ENCODE measurements at places on chromosomes 11 and 22.

GRCh38 chr11:15821451-15821850 is 534.9 kb downstream of the SOX6 start:
- DNase-seq = no peak

- no peak for DNase-seq
Observed at GRCh38 chr11:1682225-1682905, 14.6 kb upstream of the KRTAP5-6 start.

- no peak for DNase-seq
Observed at GRCh38 chr11:114678125-114679036, at the start of gene NXPE2. NXPE2 (plus strand) TSS chr11:114678527; CDS start chr11:114678576, 49 bp downstream.

GRCh38 chr11:27423125-27423524 is 49.5 kb downstream of the LGR4 start:
- DNase-seq = no peak

GRCh38 chr11:41267451-41267850 is 192.0 kb downstream of the LRRC4C start:
- no peak for DNase-seq

GRCh38 chr11:17812091-17812864 is 77.7 kb downstream of the KCNC1 start:
- DNase-seq = no peak

DNA sequence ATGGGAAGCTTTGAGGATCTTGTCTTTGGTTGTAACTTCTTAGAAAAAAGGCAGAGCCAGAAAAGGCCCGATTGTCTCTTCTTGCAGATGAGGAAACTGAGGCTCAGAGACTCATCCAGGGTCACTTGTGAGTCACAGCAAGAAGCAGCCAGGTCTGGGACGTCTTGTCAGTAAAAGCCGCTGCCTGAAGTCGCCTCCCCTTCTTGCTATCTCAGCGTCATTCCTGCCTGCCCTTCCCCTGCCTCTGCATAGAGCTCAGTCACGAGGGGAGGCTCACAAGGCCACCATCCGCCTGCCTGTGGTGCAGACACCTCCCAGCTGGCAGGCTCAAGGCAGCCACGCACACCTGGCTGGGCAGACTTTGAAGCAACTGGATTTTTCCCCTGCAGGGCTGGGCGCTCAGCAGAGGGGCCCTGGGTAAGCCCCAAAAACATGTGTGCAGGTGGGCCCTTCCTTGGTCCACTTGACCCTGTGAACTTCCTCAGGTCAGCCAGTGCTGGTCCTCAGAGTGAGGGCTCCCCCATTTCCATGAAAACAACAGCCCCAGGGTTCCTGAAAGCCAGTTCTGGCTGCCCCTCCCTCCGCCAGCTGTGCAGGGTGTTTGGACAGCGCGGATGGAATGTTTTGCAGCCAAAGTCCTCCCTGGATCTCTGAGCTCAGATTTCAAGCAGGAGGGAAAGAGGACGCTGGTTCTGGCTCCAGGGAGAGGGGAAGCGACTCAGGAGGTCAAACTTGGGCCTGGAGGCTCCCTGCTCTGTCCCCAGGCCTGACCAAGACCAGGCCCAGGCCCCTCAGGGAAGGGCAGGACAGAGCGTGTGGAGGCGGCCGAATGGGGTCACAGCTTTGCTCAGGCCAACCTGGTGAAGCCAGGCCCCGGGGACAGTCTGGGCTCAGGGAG is 6.0 kb upstream of the RAB3IL1 start:
- DNase-seq = no peak

GRCh38 chr22:39220890-39221850 is 23.6 kb downstream of the PDGFB start:
- no peak for DNase-seq

GRCh38 chr11:12066799-12067508 is 43.4 kb upstream of the MICAL2 start:
- DNase-seq = no peak

GRCh38 chr11:64846998-64847666 is 2.7 kb upstream of the CDC42BPG start:
- peak; percentile 87 for DNase-seq

DNA sequence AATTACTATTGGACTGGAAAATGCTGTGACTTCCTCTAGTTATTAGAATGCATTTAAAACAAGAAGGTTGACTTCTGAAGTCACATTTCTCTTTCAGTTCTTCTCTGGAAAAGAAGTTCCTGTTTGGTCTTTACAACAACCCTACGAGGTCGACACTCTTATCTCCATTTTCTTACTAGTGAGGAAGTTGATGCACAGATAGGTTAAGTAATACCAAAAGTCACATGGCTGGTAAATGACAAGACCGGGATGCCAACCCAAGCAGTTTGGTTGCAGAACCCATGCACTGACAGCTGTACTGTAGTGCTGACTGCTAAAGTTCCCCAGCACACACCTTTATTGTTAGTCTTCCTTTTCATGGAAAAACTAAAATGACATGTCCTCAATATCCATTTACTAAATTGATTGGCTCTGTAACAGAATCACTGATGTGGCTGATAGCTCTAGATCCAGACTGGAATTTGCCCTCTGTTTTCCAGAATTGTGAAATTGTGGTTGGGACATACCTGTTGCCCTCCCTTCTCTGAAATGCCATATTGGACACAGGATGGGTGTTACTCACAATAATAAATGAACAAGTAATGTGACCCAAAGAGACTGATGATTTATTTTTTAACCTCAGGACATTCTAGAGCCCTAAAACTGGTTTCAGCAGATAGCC is 9.4 kb upstream of the TECTA start:
- DNase-seq = no peak

DNA sequence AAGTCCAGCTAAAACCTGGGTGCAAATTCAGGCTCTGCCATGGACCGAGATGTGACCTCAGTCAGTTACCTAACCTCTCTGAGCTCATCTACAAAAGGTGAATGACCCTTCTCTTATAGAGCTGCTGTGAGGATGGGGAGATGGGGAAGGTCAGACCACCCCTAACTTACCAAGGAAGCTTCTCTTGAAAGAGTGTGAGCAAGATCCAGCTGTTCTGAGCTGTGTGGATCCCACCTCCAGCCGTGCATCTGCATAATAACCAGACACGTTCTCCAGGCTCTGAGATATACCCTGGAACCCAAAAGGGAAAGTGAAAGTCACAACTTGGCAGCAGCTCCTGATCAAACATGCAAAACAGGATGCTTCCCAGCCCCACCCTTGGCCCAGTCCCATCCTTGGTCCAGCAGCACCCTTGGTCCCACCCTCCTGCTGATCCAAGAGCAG is at the start of gene APOL3:
TSS of gene APOL3 (minus strand) at position 257 of the 444 bp plus-strand sequence. CDS start 11,700 bp downstream, outside the sequence.
- DNase-seq = no peak

- no peak for DNase-seq
Observed at GRCh38 chr11:72511393-72512047, 77.2 kb upstream of the CLPB start.

DNA sequence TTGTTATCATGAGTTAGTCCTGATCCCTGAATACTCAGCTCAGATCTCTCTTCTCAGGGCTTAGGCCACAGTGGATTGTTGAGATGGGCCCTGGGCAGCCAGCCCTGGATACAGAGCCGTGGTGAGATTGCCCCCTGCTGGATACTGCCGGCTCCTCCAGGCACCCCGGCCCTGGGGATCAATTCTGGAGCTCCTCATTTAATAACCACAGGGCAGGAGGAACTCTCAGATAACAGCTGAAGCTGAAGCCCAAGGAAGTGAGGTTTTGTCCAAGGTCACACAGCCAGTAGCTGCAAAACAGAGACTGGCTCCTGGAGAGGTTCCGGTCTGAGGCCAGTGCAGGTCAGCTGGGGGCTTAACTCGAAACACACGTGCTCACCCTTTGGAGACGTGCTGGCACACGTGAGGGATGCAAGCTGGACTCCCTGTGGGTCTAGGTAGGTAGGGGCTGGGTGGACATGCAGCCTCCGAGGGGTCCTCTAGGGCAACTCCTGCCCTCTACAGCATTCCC is 16.0 kb downstream of the USH1C start:
- DNase-seq = peak; percentile 21
